ENCODE measurements at places on chromosomes 13 and 19.

DNA sequence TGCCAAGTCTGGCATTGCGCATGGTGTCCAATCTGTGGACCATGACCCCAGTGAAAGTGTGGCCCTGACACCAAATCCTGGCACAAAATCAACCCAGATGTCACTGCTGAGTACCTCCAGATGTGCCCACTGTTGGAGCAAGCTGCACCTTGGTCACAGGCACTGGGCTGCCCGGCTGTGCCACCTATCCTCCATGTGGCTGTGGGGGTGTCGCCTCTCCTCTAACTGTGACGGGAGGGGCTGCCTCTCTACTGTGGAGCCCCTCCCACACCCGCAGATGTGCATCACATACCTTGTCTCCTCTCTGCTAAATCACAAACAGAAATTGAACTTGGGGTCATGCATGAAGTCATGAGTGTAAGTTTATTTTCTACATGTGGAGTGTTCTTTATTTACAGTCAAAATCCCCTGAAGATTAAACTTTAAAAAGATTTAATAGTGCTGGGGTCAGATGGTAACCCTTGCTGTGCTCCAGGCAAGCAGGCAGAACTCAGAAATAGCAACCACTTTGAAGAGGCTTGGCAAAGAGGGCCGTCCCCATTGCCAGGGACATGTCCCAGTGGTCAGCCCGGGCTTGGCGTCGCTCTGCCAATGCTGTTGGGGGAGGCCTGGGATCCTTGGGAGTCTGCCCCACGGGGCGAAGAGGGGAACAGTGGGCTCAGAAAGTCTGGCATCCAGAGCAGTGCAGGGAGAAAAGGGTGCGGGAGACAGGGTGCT is 46.4 kb upstream of the ZNF536 start:
- DNase-seq = no peak

DNA sequence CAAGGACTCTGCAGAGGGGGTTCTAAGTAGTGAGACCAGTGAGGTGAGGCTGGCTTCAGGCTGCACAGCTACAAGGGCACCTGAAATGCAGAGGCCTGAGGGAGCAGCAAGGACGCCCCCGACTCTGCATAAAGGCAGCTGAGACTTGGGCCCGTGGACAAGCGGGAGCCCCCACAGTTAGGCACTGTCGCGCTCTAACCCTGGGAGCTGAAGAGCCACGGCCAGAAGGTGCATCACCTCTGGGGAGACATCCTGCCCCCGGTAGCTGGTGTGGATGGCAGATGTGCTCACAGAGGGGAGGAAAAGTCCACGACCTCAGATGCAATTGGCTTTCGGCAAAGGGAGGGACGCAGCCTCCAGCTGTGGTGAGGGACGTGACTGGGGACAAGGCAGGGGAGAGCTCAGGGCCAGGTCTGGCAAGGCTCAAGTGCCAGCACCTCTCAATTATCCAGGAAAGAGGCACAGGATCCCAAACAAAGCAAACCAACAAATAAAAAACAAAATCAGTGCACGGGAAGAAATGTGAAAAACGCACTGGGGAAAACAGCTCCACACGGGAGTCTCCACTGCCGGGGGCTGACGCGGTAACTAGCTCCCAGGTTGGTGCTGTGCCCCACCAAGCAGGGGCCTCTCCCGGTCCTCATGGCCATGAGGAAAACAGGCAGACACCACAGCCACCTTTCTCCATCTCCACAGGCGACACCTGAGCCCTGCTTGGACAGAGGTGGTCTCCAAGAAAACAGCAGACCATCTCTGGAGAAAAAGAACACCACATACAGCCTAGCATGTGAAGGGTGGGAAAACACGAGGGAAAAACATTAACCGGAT is 23.0 kb upstream of the PLPP2 start:
- no peak for DNase-seq

GRCh38 chr13:43434191-43434590 is 352.6 kb downstream of the ENOX1 start:
- DNase-seq = no peak

DNA sequence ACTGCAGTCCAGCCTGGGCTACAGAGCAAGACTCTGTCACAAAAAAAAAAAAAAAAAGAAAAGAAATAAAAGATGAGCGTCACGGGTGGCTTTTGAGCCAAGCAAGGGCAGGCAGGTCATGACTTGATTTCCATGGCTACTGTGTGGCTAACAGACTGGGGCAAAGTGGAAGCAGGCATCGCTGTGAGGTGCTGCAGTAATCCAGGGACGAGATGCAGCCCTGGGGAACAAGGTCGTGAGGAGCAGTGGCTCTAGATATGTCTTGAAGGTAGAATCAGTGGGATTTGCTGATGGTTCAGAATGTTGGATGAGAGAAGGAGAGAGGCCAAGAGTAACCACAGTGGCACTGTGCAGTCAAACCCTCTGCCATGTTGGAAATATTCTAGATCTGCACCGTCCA is 14.2 kb downstream of the HAS1 start:
- DNase-seq = no peak

GRCh38 chr13:25874064-25874737 is 177.6 kb downstream of the SHISA2 start:
- no peak for DNase-seq

DNA sequence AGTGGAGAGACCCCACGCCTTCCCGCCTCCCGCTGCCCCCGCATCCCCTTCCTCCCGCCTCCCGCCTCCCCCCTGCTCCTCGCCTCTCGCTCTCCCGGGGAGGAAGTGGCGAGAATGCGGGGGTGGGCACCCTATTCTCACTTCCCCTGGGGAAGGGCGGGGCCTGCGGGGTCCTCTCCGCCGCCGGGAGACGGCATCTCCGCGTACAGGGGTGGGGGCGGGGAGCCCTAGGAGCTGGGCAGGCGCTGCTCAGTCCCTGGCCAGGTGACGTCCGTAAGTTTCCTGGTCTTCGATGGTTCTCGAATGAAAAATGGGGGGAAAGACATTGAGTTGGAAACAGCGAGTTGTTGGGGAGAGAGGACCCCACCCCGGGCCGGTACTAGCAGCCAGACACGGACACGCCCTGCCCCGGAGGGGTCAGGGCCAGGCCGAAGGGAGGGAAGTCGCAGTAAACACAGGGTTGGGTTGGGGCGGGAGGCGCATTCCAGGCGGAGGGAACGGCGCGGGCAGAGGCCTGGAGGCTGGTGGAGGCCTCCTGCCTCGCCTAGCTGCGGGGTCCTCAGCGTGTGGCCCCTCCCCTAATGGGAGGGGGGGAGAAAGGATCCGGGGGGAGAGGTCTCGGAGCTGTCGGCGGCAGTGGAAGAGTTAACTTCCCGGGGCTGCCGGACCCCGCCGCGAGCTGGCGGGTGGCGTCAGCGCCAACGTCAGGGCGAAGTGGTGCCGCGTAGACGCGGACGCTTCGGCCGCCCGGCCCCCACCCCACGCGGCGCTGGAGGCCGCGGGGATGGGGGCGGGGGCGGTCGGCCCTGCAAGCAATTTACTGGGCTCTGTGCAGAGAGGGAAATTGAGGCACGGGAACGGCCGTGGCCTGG is 10.4 kb upstream of the JUND start:
- peak; percentile 81 for DNase-seq

DNA sequence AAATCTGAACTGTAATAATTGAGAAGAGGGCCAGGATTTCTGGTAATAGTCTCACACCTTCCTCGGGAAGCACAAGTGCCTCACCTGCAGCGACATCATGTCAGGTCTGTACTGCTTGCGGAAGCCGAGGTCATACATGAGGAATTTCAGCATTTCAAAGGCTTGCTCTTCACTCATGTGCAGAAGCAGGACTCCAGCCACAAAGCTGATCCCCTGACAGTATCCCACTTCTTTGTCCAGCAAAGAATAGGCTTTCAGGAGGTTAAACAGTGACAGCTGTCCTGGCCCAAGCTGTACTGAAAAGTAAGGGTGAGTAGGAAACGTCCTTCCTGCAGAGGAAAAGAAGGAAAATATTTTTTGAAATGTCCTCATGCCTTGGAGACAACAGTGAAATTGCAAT is 182.7 kb downstream of the TBC1D4 start:
- DNase-seq = no peak

GRCh38 chr19:33175886-33176669 is 18.1 kb upstream of the LRP3 start:
- DNase-seq = no peak

GRCh38 chr19:38634757-38635482 is 12.5 kb upstream of the ACTN4 start:
- peak; percentile 73 for DNase-seq

DNA sequence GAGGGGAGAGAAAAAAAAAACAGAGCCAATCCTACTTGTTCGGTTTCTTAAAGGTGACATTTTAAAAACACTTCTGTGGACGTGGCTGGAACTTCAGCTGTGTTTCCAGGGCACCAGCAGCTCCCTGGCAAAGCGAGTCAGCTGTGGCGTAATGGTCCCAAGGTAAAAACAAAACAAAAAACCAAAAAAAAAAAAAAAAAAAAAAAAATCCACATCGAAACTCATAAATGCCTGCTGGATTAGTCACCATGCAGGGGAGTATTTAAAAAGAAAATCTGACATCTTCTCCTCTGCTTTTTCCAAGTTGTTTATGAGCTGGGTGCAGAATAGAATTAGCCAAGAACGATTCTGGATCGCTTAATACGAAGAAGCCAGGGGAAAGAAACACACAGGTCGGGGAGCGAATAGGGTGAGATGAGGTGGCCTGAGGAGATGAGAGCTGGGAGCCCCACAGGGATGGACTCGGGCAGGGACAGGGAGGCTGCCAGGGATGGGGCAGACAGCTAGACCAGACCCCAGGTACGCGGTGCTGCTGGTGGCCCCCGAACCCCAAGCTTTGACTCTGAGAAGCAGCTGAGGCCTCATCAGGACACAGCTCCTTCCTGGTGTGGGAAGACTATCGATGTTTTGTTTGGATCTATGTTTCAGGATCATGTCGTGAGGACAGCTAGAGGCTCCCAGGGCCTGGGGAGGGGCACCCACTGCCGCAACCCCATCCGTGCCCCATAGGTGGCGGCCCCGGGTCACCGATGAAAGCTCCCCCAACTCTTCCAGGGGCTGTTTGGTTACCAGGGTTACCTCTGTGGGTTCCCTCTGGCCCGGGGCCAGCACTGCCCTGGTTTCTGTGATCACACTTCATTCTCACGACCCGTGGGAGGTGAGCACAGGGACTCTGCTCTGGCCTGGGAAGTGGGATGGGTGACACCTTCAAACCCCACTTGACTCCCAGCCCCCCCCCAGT is 3.1 kb upstream of the CTXN1 start:
- DNase-seq = peak; percentile 66

DNA sequence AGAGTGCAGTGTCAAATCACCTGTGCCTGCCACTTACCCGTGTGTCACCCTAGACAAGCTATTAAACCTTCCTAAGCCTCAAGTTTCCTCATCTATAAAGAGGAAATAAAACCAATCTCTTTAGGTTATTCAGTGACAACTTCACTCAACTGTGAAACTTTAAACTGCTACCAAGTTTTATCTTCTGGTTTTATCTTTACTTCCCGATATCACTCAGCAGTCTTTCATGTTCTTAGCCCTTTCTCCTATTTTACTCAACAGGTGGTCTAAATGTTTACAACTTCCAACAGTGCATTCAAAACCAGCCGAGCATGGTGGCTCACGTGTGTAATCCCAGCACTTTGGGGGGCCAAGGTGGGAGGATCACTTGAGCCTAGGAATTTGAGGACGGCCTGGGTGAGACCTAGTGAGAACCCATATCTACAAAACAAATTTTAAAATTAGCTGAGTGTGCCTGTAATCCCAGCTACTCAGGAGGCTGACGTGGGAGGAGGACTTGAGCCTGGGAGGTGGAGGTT is 59.6 kb downstream of the GPALPP1 start:
- DNase-seq = no peak

DNA sequence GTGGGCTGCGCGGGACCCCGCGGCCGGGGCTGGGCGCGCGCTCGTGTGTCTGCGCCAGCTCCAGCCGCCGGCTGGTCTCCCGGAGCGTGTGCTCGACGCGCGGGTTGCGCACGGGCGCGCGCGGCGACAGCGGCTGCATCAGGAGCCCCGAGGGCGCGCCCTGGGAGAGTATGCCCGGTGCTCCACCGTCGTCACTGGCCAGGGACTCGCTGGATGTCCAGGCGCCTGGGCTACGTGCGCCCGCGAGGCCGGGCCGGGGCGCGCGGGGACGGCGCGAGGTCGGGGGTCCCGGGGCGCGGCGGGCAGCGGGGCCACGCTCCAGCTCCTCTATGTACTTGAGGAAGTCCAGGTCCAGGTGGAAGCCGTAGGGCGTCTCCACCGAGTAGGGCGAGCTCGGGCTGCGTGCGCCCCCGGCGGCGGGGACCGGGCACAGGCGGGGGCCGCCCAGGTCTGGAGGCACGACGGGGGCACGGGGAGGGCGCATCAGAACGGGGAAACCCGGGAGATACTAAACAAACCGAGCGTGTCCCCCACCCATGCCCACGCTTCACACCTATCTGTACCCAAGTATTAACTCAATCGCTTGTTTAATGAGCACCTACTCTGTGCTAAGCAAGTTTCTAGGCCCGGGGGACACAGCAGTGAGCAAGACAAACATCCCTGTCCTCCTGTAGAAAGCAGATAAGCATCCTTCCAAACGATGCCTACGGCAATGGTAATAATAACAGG is 7.6 kb downstream of the KANK3 start:
- peak; percentile 33 for DNase-seq

DNA sequence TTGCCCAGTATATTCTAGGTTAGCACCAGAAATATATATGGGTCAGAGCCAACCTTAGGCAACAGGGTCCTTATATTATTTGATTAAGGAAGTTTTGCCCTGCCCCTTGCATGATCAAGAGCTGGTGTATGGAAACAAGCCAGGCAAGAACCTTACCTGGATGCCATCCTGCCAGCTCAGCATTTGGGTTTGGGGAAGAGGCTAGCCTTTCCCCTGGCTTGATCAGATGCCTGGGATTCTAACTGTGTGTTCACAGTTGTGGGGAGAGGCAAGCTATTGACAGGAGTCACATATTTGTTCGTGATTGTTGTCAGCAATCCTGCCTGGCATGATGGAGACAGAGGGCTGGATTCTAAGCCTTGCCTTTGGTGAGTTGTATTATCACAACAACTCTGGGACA is 260.0 kb upstream of the DACH1 start:
- DNase-seq = no peak

DNA sequence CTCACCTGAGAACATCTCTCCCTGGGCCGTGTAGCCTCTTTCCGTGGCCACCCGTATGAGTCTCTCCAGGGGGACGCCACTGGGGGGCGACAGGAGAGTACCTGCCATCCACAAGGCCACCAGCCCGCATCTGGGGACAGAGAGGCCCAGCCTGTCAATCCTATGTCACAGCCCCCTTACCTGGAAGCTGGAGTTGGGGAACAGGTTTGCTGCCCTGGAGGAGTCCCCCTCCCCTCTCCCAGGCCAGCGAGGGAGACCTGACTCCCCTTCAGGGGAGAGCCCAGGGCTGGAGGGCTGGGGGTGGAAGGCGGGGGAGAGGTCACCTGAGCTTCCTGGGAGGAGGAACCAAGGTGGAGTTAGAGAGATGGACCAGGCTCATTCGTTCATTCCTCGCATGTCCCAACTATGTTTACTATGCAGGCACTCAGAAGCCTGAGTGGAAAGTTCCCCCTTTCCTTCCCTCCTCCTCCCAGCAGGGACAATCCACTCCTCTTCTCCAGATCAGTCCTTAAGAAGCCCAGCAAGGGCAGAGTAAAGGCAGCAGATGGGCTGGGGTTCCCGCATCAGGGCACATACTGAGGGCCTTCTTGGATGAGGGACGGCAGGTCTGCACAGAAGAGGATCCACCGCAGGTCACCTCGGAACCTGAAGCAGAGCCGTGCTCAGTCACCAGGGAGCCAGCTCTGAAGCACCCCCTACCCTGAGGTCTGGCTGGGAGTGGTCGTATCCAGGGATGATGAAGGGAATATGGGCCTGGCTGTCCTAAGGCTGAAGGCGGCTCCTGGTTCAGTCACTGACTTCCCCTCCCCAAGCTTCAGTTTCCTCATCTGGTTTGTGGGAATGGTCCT is 5.5 kb downstream of the ACTMAP start:
- DNase-seq = peak; percentile 45

GRCh38 chr19:38654628-38655055 is 7.2 kb downstream of the ACTN4 start:
- DNase-seq = no peak
